Epithelial cell of proximal tubule (primary cell): ENCODE measurements at places on chromosomes 4 and X. TPM values are rescaled to one million over a fixed set of nuclear protein-coding genes. Genes with fewer than 3 reads are reported as not detected.

Gene SPANXA1
- not detected in 2 replicates for total RNA-seq

Gene EGF
- total RNA-seq, result 0.36 and 0.46 TPM in 2 replicates

Gene MAGEE2
- not detected in 2 replicates for total RNA-seq

DNA sequence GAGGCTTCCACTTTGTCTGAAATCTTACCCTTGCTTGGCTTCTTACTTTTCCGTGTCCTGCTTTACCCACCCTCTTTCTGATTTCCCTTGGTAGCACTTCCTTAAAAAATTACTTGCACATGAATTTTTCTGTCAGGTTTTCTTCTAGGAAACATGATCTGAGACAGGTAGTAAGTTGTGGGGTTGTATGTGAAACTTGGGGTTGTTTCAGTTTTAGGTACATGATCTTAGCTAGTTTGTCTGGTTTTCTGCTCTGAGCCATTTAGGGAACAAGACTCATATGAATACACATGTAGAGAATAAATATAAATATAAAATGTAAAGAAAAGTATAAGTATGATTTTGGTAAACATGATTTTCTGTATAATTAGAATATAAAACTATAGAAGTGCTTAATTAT, 17.4 kb upstream of the ARMCX2 start:
- no peak for DNase-seq

GRCh38 chr4:26311633-26312032, 9.2 kb upstream of the RBPJ start:
- DNase-seq, result no peak

DNA sequence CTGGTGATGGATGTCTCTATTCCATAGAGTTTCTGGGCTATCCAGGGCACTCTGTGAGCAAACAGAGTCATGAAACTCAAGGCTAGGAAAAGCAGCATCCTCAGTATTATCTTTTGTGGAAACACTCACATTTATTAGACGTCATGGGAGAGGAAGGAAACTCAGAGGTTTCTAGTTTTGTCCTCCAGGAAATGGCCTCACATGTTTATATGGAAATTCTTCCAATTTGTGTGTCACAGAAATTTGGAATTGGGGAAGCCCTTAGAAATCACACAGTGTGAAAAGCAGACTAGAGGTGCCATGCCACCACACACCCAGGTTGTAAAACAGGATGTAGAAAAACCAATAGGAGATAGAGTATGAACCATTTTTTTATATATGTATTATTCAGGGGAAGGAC, 31.1 kb downstream of the IDS start:
- no peak for DNase-seq

Gene PASD1
- not detected in 2 replicates for total RNA-seq

DNA sequence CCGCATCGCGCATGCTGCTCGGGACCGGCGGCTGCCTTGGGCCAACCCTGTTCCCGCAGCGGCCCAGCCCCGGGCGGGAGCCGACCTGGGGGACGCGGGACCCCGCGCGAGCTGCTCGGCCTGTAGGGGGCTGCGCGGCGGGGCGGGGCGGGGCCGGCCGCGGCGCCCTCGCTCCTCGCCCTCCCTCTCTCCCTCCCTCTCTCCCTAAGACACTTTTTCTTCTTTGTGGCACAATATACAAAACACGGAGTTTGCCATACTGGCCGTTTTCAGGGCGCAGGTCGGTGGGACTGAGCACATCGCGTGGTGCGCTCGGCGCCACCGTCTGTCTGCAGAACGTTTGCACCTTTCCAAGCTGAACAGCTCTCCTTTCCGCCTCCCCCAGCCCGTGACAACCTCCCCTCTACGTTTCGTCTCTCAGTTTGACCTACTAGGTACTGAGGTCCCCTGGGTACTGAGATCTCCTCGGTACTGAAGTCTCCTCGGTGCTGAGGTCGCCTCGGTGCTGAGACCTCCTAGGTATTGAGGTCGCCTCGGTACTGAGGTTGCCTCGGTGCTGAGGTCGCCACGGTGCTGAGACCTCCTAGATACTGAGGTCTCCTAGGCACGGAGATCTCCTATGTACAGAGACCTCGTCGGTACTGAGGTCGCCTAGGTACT, 261.1 kb upstream of the PLCXD1 start:
- no peak for DNase-seq

Gene CXCL1
- total RNA-seq, result 100 and 158 TPM in 2 replicates

DNA sequence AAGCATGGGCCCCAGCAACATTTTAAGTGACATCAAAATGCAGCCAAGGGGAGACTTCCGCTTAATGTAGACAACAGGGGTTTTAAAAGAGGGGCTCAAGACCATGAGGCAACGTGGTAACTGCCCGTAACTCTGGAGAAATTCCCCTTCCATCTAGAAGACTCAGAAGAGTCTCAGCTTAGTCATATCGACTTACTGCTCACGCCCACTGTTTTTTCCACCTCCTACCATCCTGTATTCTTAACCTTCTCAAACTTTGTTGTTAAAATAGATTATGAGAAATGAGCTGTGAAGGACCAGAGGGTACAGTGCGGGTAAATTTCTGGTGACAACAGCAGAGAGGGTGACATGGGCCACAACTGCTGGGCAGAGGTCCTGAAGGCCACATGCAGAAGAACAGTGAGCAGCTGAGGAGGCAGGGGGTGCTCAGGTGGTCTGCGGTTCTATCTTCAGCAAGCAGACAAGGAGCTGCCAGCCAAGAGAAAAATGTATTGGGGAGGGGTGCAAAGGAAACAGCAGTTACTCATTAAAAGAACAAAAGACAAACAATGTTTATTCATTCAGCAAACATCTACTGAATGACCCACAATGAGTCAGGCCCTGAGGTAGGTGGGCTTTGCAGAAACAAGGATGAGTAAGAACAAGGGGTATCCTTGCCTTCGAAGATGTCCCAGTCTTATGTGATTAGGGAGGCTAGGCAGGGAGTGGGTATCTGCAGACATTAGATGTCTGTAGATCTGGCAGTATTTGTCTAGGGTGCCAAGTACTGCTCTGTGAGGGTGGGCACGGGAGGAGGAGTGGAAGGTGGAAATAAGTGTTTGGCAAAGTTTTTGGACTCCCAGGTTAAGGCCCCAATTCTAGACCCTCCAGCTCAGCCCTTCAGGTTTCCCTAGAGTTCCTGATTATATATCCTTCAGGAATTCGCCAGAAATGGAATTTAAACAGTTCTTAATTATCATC, 175.3 kb downstream of the TSPAN5 start:
- peak; percentile 38 for DNase-seq

- DNase-seq, result no peak
Measured at GRCh38 chr4:163343604-163344146, at the start of gene NPY5R. Gene NPY5R (plus strand): TSS chr4:163343892. CDS start chr4:163350274, 6,382 bp downstream.

DNA sequence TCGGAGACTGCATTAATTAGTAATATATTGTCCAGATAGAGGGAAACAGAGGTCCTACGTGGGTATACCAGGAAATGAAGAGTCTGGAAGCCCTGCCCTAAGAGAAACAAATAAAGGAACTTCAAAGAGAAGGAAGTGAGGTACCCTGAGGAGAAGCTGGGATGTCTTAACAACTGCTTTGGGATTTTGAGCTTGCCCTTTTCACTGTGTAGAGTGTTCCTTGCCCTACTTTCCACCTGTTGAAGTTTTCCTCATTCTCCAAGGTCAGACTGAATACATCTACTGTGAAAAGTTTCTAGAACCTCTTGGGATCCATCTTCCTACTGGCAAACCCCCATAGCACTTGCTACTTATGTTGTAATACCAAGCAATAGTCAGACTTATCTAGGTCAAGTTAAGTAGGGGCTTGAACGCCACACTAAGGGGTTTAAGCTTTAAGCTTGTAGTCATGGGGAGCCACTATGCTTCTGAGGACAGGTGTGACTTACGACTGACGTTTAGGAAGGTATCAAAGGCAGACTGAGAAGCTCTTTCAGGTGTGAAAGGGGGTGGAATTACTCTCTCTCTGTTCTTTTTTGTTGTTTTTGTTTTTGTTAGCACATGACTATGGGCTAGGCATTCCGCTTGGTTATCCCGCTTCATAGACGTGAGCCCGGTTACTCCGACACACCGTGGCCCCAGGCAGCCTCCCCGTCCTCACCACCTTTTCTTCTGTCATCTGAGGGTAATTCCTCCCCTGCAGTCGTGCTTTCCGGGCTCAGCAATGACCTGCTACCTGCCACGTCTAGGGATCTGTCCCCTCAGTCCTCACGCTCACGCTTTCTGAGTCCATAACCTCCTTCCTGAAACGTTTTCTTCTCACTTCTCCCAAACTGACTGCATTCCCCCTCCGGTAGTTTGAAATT, 959 bp upstream of the REST start:
- no peak for DNase-seq

DNA sequence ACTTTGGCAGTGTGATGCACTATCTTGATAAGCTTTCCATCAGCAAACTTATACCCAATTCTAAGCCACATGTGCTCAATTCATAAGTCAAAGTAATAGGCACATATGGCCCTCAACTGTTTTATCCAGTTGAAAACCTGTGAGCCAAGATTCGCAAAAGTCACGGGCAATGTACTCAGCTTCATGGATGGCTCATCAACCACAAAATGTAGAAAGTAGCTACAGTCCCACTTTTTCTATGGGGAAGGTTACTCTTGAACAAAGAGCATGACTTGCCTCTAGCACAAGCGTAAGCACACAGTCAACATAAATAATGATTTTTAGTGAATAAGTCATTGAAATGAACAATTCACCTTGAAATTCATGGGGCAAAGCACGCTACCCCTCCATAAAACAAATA, 25.1 kb upstream of the DDX53 start:
- no peak for DNase-seq

Gene NSUN7
- total RNA-seq, result 3.3 and 4.6 TPM in 2 replicates

Gene MTMR8
- 0.12 and 2.4 TPM in 2 replicates for total RNA-seq

Gene PLXNA3
- 5.9 and 14.6 TPM in 2 replicates for total RNA-seq

GRCh38 chrX:71315917-71316316, 14.4 kb downstream of the ITGB1BP2 start:
- DNase-seq, result no peak

GRCh38 chr4:52833941-52834525, 28.1 kb upstream of the RASL11B start:
- DNase-seq, result no peak
